ENCODE measurements at places on chromosomes 3 and 15.

- no peak for DNase-seq
Observed at GRCh38 chr15:61824291-61824690, 236.0 kb downstream of the VPS13C start.

DNA sequence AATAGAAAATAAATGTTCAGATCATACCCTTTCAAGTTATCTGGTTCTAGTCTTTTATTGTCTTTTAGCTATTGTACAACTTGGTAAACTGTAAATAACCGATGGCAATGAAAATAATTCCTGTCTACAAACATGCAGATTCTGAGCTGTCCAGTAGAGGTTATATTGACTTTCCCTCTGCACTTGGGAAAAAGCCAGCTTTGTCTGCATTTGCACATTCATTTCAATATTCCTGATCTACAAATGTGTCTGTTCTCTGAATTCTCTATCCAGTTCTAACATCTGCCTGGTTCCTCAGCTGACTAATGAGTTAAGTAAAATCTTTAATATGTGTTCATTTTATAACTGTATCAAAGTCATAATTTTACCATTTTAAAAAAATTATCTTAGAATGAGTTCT is 408.5 kb downstream of the ERC2 start:
- no peak for DNase-seq

DNA sequence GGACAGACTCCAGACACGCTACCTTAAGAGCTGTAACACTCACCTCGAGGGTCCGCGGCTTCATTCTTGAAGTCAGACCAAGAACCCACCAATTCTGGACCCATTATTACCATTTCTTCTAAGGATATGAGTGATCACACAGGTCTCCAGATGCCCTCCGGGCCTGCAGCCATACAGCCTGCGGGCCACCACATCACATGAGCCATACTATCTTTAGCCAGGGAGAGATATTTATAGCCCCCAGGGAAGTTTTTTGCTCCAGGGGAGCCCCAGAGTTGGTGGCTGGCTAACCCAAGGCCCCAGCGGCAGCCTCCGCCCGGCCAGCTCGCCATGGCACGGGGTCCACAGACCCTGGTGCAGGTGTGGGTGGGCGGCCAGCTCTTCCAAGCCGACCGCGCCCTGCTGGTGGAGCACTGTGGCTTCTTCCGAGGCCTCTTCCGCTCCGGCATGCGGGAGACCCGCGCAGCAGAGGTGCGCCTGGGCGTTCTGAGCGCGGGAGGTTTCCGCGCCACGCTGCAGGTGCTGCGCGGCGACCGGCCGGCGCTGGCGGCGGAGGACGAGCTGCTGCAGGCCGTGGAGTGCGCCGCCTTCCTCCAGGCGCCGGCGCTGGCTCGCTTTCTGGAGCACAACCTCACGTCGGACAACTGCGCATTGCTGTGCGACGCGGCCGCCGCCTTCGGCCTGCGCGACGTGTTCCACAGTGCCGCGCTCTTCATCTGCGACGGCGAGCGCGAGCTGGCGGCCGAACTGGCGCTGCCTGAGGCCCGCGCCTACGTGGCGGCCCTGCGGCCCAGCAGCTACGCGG is at the start of gene KBTBD13:
Gene KBTBD13, plus strand, starts transcription at position 261 of the 805 bp plus-strand sequence. Its CDS starts 70 bp downstream, at position 331.
- DNase-seq: no peak

- DNase-seq: no peak
Observed at GRCh38 chr3:101533603-101533968, 20.6 kb upstream of the SENP7 start.

DNA sequence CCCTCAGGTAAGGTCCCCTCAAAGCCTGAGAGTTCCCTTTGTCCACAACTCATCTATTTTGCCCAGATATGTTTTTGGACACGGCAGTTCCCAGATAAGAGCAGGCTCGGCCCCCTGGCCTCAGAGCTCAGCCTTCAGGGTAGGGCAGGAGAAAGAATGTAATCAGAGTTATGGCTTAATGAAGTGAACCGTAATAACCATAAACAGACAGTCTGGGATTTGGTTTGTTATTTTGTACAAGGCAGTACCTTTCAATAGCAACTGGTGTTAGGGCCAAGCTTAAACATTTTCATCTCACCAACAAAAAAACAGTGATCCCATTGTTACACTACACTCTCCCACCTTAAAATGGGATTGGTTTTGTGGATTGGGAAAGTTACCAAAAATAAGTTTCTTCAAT is 12.2 kb upstream of the ALDH1A3 start:
- DNase-seq: no peak

DNA sequence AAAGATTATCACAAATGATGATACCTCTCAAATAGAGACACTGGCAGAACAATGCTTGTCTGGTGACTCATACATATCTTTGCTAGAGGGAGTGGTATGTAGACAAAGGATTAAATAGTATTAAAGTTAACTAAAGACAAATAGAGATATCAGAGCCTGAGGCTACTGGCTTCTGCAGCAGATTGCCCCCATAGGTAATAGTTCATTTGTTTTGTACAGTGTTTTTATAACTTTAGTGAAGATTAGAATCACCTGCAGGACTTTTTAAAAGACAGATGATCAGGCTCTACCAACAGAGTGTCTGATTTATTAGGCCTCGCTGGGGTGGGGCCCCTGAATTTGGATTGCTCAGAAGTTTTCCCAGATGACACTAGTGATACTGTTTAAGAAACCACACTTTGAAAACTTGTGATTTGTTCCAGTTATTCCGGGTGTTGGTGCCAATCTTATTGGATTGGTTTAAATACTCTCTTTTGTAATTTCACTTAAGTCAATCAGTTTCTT is 96.4 kb downstream of the NAALADL2 start:
- no peak for DNase-seq

- no peak for DNase-seq
Observed at GRCh38 chr3:133983126-133983525, 46.6 kb downstream of the SLCO2A1 start.

- DNase-seq: no peak
Observed at GRCh38 chr3:30347679-30348216, 258.7 kb upstream of the TGFBR2 start.

DNA sequence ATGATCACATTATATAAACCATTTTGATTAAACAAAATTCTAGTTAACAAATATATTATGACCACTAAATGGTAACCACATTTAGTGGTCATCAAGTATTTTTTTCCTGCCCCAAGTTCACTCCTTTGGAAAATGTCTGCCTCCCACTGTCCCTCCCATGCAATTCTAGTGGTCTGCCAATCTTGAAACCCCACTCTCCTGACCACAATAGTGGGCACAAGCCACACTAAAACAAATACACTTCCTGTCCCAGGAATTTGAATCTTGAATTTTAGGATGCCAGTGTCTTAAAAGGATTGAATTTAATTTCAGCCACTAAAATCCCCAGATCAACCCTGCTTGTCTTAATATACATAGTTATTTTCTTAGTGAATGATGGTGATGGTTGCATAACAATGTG is 14.0 kb upstream of the GPR156 start:
- no peak for DNase-seq

DNA sequence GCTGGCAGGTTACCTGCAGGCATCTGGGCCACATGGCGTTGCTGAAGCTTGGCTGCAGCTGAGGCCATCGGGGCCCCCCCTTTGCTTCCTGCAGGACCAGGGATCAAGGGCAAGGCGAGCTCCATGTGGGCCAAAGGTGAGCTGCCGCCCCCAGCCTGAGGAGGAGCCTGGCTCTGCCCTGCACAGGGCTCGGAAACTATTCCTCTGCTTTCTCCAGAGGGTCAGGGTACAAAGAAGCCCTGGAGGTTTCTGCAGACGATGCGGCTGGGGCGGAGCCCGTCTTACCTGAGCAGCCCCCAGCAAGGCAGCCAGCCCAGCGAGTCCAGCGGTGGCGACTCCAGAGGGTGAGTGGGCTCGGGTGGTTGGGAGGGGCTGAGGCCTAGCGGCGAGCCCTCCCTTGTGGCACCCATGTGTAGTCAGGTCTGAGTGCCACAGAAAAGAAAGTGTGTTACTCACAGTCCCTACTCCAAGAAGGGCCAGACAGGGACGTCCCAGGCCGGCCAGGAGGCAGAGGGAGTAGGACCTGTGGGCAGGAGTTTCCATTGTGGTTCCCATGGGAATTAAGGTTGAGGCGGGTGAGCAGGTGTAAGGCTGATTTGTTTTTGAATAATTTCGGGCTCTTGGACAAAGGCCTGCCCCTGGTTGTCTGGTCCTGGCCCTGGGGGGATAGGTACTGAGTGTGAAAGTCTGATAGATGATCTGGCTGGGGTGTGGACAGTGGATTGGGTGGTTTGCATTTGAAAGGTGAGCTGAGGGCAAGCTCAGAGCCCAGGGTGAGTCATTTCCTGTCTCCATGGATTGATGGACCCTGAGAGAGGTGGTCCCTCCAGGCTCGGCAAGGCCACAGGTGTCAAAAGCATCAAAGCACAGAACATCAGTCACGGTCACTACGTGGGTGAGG is 25.4 kb downstream of the CFAP100 start:
- DNase-seq: no peak

DNA sequence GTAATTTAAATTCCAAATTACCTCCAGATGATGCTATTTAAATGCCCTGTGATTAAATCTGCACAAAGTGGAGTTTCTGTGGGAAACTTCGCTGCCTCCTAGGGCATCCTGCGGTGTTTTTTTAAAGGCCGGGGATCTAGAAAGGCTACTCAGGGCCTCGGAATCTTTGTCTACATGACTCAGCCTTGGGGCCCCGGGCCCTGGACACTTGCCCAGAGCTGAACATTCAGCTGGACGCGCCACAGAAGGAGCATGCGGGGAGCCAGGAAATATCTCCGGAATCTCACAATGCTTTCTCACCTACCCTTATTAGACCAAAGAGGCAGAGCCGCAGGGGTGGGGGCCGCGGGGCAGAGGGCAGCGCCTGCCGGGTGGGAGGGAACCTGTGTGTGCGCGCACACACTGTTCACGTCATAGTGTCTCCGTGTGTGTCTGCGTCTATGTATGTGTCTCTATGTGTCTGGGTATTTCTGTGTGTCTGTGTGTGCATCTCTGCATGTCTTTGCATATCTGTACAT is 145.5 kb upstream of the TPM1 start:
- no peak for DNase-seq

- DNase-seq: no peak
Observed at GRCh38 chr3:189563853-189564563, 67.2 kb upstream of the TP63 start.

- DNase-seq: no peak
Observed at GRCh38 chr3:9340472-9340902, 22.4 kb upstream of the THUMPD3 start.

DNA sequence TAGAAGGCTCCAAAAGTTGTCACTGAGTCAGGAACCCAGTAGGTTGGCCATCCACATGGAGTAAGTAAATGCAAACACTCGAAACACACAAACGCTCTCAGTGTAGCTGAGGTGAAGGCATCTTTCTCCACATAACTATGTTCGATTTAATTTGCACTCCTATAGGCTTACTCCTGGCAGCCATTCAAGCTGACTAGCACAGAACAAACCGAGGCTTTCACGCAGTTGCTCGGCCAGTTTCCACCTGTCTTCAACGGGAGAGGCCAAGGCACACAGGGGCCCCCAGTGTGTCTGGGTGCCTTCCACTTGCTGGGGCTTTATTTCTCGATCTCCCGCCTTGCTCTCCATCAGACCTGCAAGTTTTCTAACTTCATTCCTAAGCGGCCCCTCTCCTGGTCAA is 18.9 kb downstream of the RGMA start:
- no peak for DNase-seq

- no peak for DNase-seq
Observed at GRCh38 chr3:30544812-30545211, 61.6 kb upstream of the TGFBR2 start.

DNA sequence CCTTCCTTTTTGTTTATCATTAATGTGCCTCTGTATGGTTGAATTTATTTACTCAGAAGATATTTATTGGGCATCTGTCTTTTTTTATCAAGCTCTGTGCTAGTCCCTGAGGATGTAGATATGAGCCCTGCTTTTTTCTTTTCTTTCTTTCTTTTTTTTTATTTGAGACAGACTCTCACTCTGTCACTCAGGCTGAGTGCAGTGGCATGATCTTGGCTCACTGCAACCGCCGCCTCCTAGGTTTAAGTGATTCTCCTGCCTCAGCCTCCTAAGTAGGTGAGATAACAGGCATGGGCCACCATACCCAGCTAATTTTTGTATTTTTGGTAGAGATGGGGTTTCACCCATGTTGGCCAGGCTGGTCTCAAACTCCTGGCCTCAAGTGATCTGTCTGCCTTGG is 58.5 kb downstream of the MBNL1 start:
- no peak for DNase-seq

DNA sequence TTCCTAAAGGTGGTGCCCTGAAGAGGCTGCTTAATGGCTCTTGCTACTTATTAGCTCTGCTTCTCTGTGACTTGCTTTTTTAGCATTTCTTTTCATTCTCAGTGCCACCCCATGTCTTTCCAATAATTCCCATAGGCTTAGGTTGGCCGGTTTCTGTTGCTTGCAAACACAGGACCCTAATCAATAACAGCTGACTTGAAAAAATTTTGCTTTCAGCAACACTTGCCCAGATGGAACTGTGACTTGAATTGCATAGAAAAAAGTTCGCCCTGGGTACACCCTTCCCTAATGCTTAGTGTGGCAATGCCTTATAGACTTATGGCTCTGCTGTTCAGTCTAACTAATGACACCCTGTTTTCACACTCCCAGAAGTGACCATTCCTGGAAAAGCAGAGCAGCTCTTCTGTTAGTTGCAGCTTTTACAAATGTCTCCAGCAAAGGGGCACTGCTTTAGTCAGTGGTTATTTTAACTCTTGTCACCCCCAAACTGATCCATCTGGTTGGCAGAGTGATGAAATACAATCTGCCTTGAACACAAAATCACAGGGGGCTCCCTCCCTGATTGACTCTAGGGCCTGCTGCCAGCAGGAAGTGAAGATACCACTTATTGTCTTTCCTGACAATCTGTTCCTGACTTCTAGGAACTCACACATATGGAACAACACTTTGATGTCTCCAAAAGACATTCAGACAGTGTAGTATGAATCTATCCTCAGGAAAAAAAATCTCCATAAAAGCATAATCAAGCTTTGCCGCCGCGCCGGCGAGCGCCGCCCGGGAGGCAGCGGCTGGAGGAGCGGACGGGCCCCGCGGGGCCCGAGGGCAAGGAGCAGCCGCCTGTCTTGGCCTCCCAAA is 9.7 kb upstream of the SLMAP start:
- no peak for DNase-seq

DNA sequence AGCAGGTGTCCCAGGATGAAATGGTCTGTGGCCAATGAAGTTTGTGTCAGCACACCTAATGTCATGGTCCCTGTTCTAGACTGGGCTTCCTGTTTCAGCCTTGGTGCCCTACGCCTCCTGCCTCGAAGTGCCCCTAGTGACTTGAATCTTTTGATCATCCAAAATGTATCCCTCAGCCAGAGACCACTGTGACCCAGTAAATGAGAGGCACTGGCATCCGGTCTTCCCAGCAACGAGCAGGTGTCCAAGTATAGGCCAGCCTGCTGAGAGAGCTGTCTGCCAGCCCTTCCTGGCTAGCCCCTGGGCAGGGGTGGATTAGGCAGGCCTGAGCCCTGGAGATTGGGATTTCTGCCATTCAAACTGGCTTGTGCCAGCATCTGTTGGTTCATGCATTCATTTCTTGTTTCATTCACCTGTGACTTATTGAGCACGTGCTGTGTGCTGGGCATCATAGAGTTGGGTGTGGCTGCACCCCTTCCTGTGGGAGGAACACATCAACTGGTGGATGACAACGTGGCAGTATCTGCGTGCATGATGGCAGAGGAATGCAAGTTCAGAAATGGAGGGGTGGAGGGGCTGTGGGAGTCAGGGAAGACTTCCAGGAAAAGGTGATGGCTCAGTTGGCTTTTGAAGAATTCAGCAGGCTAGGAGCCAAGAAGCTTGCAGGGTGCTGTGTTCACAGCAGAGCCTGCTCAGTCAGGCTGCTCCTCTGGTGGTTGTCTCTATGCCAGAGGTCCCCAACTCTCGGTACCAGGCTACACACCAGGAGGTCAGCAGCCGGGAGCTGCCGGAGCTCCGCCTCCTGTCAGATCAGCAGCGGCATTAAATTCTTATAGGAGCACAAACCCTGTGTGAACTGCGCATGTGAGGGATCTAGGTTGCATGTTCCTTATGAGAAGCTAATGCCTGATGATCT is 21.6 kb downstream of the ESYT3 start:
- DNase-seq: no peak

All from T-helper 22 cell (primary cell).